ENCODE measurements at places on chromosomes 1 and 21.

- DNase-seq: no peak
These were observed 44.1 kb upstream of the ATP5PO start for GRCh38 chr21:33959680-33960079.

DNA sequence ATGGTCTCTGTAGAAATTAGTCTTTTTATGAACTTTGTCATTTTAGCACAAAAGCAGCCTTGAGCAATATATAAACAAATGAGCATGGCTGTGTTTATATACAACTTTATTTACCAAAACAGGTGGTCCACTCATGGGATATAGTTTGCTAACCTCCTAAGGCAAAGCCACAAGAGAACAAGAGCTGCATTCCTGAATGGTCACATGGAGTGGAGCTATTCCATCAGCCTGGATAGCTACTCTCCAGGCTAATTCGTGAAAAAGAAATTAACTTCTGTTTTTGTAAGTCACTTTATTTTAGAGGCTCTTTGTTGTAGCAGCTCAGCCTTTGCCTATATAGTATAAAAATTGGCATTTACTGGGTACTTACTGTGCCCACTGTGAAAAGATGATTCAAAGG, 163.3 kb upstream of the FAM78B start:
- DNase-seq: no peak

GRCh38 chr1:167669209-167670124, 39.4 kb downstream of the RCSD1 start:
- DNase-seq: no peak

DNA sequence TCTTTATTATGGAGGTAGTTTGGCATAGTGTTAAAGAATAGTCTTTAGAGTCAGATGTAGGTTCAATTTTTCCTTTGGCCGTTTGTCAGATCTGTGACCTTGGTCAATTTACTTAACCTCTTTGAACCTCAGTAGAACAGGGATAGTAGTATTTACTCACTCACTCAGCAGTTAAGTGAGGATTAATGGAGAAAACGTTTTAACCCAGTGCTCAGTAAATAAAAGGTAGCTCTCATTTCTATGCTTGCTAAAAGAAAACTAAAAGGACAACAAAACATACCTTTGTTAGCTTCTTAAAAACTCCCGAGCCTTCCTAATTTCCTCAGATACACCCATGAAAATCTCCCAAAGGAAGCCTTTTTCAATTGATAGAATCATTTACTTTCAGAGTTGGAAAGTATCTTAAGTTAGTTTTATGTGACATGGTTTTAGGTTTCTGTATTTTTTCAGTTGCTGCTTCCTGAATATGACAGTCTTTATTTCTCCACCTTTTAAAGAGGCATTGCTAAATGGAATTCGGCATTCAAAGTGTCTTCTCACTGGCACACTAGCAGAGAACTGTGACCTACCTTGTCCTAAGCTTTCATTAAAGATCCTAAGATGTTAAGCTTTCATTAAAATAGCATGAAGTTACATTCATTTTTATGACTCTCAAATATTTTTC, 7.8 kb downstream of the ABCD3 start:
- no peak for DNase-seq

GRCh38 chr1:244628789-244629188, 24.1 kb upstream of the DESI2 start:
- no peak for DNase-seq

DNA sequence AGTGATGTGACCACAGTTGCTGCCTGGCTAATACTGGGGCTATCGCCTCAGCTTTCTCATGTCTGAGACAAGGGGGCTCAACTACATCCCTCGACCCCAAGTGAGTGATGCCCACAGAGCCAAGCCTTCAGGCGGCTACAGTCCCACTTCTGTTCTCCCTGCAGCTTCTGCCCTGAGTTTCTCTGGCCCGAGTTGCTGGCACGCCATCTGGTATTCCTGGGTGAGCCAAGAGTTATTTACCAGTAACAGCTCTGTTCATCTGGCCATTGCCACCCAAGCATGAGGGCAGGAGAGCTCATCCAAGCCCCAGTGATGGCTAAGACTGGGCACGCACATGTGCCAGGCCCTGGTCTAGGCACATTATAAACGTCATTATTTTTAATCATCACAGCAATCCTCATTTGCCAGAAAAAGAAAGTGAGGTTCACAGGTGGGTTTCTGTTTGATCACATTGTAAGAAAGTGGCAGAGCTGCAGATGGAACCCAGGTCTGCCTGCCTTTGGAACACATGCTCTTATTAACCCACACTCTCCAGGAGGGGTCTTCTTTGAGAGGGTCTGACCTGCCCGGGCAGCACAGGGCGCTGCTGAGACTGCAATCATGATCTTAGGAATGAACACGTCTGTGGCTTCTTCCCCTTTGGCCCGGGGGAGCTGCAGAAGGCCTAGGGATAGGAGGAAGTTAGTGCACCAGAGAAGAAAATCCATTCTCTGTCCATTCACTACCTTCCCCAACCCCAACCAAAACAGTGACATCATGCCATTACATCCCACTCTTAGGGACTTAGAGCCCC, 27.5 kb downstream of the KCND3 start:
- DNase-seq: no peak

GRCh38 chr1:26626994-26627393, 68.8 kb upstream of the ARID1A start:
- no peak for DNase-seq

DNA sequence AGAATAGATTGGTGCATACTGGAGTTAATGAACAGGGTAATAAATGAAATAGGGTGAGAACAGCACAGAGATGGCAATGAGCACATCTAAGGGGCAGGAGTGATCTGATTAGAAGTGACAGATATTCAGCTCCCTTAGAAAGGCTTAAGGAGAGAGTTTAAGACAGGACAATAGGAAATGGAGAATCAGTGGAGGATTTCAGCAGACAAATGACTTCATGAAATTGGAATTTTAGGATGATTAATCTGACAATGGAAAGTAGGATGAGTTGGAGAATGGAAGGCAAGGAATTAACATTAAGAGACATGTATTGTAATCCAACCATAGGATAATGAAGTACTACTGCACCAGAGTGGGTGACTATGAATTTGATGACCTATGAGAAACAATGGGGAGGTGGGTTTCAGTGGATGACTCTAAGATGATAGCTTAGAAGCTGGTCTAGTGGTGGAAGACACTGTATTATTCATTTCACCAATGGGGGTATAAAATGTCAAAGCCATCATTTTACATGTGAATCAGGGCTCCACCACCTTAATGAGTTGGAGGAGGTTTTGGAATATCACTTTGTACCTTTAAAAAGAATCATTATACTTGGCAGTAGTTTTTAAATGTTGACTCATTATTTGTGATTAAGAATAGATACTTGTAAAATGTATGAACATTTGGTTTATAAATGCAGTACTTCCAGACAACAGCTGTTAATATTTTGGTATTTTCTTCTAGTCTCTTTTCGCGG, 139.1 kb downstream of the PLA2G4A start:
- DNase-seq: no peak

DNA sequence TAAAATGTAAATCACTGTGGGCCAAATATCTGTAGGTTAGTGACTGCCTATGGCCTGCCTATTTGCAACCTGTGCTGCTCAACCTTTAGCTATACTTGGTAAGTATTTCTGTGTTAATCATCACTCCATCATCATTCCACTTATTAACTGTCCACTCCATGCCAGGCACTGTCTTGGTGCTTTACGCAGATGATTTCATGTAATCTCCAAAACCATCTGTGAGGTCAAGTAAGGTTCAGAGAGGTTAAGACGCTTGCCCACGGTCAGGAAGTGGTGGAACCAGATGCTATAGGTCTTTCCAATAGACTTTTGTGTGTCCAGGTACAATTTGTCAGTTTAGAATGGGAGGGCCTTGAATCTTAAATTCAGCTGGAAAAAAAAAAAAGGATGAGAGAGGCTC, 10.8 kb upstream of the PHACTR4 start:
- no peak for DNase-seq

DNA sequence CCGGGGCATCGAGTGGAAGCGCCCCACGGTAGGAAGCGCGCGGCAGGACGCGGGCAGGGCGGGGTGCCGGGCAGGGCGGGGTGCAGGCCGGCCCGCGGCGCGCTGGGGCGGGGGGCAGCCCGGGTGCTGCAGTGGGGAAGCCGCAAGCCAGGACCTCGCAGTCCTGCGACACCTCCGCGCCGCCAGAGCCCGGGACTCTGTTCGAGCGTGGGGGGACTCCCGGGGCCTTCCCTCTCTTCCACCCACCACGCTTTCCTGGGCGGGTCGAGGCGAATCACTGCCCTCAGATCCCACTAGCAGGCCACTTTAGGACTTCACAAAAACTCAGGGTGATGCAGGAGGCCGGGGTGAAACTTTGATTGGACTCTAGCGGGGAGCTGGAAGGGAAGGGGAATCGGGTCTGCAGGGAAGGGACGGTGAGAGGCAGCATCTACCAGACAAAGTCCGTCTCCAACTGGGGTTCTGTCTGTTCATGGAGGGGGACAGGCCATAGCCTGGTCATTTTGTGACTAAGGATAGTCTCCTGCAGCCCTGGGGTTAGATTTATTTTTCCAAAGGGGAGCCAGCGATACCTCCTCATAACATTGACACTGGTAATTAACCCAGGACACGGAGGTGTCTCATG, 623 bp downstream of the CAPN2 start:
- peak; percentile 63 for DNase-seq

GRCh38 chr1:27597516-27598294, 6.2 kb downstream of the AHDC1 start:
- peak; percentile 78 for DNase-seq

GRCh38 chr1:22088331-22088730, 35.8 kb downstream of the CDC42 start:
- DNase-seq: no peak

DNA sequence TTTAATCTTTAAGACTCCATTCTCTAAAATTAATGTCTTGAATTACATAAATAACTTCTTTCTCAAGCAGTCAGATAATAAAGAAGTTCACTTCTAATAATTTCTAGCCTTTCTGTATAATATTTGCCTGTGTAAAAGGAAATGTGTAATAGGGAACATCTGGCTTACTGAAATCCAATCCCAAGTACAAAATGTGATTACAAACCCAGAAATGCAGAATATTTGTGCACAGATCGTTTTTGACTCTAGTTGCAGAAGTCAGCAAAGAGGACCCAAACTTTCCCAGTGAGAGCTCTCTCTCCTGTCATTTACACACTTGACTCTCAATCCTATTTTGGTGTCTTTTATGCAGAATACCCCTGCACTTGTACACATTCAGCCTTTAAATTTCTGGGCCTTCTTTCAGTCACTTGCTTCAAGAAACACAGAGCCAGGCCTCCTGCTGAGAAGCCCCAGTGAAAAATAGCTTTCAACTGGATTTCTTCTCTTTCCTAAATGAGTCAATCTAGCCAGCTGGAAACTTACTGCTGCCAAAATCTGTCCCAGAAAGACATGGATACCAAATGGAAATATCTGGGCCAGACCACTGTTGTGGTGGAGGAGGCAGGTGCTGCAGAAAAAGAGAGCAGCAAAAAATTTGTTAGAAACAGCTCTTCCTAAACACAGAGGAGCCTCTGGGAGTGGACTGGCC, 68.5 kb upstream of the ADAM30 start:
- DNase-seq: peak; percentile 60

DNA sequence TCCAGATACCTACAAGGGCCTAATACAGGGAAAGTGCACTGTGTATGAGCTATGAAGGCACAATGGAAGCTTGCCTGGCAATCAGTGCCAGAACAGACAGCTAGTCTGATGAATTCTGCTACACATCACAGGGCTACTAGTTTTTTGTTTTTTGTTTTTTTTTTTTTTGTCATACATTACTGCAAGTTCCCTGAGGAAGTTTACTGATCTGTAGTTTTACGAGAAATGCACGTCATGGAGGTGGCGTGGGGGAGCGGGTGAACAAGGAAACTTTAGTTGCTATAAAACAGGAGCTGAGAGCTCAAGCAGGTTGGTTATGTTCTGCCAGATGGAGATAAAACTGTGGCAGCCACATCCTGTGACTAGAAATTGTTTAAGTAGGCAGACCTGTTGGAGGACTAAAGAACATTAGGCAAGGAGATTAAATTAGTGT, 17.7 kb downstream of the PTPRC start:
- DNase-seq: no peak

DNA sequence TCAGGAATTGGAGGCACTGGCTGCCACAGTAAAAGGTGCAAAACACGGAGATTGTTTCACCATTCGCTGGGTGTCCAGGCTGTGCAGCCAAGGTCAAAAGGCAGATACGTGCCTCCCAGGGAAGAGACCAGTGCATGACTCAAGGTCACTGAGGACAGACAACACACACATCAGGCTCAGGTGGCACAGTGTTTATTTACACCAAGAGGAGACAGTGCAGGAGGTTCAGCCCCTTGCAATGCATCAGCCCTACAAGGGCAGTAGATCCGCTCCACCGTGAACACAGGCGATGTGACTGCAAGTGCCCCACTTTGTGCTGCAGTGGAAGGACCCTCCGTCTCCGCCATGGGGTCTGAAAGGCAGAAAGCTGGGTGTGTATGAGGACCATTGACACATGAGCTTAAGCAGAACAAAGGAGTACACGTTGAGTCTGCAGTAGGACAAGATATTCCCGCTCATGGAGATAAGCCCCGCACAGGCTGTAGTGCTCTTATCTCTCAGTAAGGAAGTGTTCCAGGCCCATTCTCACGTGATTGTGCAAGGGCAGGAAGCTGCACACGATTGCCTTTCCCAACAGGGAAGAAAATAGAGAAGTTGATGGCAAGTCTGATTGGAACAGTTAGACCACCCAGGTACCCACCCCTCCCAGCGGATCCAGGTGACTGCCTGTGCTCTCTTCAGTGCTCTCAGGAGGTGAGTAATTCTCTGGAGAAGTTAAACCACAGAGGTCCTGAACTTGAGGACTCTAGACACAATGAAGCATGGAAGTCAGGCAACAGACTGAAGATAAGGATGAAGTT, 37.5 kb upstream of the QSOX1 start:
- DNase-seq: no peak

GRCh38 chr1:157107702-157108101, 8.1 kb upstream of the ETV3L start:
- DNase-seq: no peak

GRCh38 chr1:177948336-177948972, 21.4 kb downstream of the SEC16B start:
- DNase-seq: peak; percentile 66

- DNase-seq: peak; percentile 16
These were observed 3.7 kb downstream of the PRKCZ start for GRCh38 chr1:2053784-2054376.

DNA sequence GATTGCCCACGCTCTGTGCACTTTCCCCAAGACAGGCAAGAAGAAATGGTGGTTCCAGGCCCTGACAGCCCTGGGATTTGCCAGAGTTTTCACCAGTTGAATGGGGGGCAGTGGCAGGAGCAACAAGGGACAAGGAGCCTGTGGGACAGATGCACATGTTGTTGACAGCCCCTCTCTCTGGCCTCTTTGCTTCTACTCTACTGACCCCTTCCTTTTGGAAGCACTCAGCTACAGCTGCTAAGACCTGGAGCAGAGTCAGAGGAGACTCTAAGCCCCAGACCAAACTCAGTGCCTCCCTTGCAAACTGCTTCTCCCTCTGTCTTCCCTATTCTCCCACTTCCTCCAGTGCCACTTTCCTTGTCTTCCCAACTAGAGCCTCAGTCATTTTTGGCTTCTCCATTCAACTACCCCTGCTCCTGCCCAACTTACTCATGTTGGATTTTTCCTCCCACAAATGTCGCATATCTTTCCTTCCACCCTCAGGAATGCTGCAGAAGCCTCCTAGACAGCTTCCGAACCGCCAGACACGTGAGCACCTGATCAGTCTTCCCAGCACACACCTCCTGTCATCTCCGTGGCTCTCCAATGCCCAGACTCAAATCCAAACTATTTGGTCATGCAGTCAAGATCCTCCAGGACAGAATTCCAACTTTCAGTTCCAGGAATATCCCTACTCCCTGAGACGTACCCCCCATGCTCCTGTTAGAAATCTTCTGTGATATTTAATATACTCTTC, 9.1 kb downstream of the INKA2 start:
- no peak for DNase-seq
